Activated T-cell treated with anti-CD3 and anti-CD28 coated beads, Interleukin-2, amount 50 U/mL, for 24 hours (primary cell): ENCODE measurements at places on chromosomes 3 and 15.

DNA sequence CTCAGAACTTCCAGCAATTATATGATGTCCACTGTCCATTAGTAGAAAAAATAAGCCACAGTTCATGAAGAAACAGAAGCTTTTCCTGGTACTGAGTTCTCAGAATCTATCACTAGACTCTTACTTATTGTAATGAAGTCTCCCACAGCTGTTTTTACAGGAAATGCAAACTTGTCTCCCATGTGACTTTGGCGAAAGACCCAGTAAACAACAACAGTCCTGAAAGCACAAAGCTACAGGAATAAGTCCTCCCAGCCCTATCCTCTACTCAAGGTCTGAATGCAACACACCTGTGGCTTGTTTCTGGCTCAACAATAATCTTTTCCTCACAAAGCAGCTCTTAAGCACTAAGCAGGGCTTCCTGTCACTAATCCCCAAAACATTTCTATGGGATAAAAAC, 55.9 kb downstream of the EOMES start:
- no peak for DNase-seq

- no peak for DNase-seq
Observed at GRCh38 chr3:5138214-5138981, 16.3 kb downstream of the ARL8B start.

DNA sequence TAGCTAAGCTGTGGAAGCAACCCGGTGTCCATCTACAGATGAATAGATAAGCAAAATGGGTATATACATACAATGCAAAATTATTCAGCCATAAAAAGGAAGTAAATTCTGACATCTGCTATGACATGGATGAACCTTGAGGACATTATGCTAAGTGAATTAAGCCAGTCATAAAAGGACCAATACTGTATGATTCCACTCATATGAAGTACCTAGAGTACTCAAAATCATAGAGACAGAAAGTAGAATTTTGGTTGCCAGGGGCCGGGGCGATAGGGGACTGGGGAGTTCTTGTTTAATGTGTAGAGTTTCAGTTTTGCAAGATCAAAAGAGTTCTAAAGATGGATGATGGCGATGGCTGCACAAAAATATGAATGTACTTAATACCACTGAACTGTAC, 10.3 kb downstream of the EID1 start:
- no peak for DNase-seq

DNA sequence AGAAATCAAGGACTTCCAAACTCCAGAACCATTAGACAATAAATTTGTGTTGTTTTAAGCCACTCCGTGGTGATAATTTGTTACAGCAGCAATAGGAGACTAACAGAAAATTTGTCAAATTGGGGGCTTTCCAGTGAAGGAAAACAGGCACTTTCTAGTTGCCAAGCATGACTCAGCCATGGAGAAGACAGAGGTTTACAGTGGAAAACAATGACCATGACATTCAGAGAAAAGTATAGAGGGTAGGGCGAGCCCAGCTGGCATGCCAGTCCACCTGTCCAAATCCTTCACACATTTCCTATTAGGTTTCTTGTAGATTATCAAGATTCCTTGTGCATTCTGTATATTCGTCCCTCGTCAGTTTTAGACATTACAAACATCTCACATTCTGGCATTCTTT, 24.9 kb downstream of the SLCO2A1 start:
- DNase-seq = no peak

DNA sequence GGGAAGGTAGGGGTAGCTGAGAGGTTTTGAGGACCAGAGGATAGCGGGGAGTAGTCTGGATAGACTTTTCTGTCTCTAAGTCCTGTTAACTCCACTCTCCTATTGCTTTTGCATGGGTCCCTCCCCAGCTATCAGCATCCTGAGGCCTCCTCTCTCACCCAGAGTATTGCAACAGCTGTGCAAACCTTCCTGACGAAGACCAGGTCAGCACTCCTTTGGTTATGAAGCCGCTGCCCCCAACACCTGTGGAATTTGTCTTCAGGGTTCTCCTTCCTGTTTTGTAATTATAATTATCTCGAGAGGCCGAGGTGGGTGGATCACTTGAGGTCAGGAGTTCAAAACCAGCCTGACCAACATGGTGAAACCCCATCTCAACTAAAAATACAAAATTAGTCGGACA, 24.8 kb downstream of the TYRO3 start:
- DNase-seq = no peak

- DNase-seq = no peak
Observed at GRCh38 chr3:48423241-48423882, 6.5 kb downstream of the PLXNB1 start.

- DNase-seq = no peak
Observed at GRCh38 chr3:21839592-21839991, 88.6 kb upstream of the ZNF385D start.

DNA sequence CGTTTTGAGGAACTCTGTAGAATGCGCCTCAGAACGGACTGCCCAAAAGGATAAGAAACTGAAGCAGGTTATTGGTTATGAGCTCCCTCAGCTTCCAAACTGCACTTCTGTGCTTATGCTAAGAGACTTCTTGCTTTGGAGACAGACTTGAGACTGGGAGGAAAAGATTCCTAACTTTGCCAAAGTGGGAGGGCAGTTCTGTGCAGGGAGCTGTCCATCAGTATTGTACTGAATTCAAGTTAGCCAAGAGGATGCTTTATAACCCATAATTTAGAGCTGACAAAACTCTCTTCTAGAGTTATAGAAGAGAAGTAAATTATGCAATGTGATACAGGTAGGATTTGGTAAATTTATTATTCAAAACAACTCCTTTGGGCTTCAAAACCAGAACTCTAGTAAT, 519.8 kb upstream of the GBE1 start:
- no peak for DNase-seq

- DNase-seq = peak; percentile 49
Observed at GRCh38 chr3:69385723-69386555, at the start of gene FRMD4B. FRMD4B (minus strand) TSS chr3:69386088; CDS start chr3:69385989, 99 bp downstream.

DNA sequence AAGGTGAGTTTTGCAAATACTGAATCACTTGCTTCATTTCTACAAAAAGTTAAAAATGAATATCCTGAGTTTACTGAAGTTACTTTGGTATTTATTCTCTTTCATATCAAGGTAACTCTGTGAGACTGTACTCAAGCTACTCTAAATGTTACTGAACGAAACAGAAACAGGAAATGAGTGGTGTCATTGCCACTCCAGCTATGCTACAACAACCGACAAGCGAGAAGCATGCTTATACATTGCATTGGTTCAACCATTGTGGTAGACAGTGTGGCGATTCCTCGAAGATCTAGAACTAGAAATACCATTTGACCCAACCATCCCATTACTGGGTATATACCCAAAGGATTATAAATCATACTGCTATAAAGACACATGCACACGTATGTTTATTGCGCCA, 313.2 kb upstream of the THBS1 start:
- DNase-seq = no peak

GRCh38 chr15:70164156-70164900, 66.6 kb upstream of the TLE3 start:
- DNase-seq = no peak

GRCh38 chr3:177602601-177603147, 405.4 kb upstream of the TBL1XR1 start:
- DNase-seq = no peak

- DNase-seq = no peak
Observed at GRCh38 chr3:24937228-24937627, 442.6 kb upstream of the THRB start.

DNA sequence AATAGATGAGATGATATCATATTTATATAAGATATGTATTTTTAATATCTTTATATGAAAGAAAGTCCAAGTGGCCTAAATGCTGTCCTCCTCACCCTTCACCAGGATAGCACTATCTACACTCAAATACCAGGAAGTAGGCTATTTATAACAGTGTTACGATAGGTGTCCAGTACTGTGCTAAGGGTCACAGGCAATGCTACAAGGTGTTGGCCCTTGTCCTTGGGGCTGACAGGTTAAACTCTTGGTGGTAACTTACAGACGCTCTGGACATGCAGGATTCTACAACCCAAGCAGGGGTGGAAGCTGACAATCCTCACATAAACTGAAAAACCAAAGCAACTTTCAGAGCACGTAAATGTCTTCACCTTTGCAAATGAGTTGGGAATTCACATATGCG, 22.3 kb downstream of the NCEH1 start:
- no peak for DNase-seq

DNA sequence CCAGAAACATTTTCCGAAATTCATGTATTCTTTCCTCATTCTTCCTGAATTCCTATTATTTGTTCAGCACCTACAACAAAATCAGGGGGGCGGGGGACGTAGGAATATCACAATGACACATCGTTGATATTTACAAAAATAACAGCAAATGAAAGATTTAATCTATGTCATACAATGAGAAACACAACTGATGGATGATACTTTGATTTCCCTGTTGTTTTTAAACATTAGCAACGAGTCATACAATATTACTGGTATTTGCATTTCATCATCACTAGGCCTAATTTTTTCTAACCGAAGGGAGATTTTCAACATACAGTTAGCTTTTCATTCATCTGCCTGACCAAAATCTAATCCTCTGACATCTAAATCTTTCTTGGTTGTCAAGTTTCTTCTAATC, 45.3 kb upstream of the INO80 start:
- no peak for DNase-seq

DNA sequence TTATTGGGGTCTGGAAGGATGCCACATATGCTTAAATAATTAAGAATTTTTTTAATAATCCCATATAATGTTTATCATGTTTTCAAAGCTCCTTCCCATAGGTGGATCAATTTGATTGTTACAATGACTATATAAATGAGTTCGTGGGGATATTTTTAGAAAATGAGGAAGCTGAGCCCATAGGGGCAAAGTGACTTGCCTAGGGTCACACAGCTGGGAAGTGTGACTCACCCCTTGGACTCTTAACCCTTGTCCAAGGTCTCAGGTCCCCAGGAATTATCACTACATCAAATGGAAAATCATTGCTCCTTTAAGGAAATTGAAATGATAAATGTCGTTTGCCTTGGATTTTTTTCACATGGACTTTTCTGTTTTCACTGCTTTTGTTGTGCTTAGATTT, 161.2 kb upstream of the RGMA start:
- no peak for DNase-seq

DNA sequence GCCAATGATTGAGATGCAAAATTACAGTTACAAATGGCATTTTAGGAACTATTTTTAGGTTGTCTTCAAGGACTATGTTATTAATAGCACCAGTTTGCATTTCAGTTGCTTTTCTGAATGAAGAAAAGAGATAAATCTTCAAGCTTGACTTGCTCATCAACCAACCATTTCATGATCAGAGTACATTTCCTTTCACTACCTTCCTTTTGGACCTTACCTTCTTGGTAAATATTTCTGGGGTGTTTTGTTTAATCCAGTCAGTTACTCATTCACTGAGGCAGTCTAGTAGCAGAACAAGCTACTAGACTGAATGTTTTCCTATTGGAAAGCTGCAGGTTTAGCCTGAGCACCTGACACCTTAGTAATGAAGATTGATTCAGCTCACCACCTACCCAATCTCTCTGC, 8.2 kb downstream of the SLC27A2 start:
- DNase-seq = no peak

DNA sequence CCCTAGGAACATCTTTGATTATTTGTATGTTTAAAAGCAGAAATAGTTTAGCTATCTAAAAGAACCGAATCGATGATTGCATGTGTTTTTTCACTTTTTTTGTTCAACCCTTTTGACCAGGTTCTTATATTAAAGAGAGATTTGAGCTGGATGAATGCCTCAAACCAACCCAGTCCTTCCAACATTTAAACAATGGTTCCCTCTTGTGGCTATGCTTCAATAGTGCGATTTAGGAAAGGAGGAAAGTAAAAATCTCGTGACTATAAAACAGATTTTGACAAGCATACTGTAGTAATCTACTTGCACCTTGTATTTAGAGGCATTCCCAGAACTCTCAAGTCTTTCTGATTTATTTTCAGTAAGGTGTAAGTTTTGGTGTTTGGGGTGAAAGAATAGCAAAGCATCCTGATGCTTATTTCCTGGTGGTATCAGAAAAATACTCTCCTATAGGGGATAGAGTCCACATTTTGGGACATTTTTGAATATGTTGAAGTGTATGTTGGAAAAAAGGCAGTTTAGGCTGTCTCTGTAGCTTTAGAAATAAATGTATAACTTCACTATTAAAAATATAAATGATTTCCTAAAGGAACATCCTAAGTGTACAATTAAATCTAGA, 159.6 kb upstream of the KCNH8 start:
- DNase-seq = no peak

- DNase-seq = no peak
Observed at GRCh38 chr3:76470285-76470684, 569.6 kb upstream of the ROBO2 start.

DNA sequence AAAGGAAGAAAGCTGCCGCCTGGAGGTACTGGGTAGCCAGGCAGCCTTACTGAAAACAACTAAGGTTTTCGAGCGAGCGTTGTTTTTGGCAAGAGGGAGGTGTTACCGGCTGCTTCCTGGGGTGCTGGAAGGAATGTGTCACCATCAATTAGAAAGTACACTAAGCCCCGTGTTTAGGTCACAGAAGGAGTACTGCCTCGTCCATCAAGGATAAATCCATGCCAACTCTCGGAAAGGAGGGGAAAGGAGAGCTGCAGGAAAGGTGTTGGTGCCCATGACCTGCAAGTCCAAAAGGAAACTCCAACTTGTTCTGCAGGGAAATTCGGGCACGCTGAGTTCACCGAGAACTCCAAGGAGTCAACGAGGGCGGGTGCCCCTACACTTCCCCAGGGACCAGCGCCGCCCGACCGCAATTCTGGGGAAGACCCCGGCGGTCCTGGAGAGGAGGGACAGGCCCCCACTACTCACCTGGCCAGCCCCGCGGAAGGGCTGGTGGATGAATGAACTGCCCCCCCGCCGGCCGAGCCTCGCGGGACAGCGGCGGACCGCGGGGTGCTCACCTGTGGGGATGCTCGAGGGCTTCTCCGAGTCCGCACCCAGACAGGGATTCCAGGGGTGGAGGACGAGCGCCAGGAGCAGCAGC, 542 bp downstream of the PLOD2 start:
- DNase-seq = peak; percentile 38

DNA sequence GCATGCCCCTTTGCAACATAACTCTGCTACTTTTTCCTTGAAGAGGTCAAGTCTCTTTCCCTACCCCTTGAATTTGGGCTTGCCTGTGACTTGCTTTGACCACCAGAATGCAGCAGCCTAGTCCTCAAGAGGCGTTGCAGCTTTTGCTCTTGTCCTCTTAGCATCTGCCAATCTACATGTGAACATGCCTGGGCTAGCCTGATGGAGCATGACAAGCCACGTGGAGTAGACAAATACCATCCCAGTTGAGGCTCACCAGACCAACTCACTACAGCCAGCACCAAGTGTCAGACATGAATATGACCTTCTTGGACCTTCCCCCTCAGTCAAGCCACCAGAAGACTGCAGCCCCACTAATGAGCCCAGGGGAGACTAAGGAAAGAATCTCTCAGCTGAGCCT, 32.9 kb downstream of the AMOTL2 start:
- DNase-seq = no peak

GRCh38 chr3:191339316-191339917, 9.1 kb upstream of the UTS2B start:
- DNase-seq = no peak

GRCh38 chr15:45088801-45089711, 24.9 kb downstream of the DUOX2 start:
- DNase-seq = no peak

DNA sequence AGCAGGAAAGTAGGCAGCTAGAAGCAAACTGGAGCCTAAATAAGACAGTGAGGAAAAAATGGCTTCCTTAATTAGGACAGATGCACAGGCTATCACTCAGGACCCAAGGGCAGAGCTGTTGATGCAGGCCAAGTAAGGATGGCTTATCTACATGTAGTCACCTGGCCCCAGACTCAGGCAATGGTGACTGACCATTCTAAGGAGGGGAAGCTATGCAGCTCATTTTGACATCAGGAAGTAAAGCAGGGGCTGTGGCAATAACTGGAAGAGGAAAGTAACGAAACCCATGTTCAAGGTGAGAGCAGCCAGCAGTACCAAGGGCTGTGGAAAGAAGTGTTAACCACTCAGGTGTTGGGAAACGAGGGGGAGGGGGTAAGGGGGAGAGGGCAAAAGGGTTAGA, 16.2 kb downstream of the ACAD11 start:
- no peak for DNase-seq
